Transverse colon (tissue), 4 donors: ENCODE measurements at places on chromosomes 13 and 19. TPM values are rescaled to one million over a fixed set of nuclear protein-coding genes. Genes with fewer than 3 reads are reported as not detected.

LGALS14 gene
- total RNA-seq, result not detected

SHISA2 gene
- not detected for total RNA-seq

ZNF610 gene
- total RNA-seq, result not detected

LYPD3 gene
- total RNA-seq, result not detected

COL5A3 gene
- 2.5 TPM for total RNA-seq

ZNF880 gene
- total RNA-seq, result 9.7 TPM

PROZ gene
- not detected for total RNA-seq

MBD3L2 gene
- not detected for total RNA-seq

RUVBL2 gene
- total RNA-seq, result 48.6 TPM

DNA sequence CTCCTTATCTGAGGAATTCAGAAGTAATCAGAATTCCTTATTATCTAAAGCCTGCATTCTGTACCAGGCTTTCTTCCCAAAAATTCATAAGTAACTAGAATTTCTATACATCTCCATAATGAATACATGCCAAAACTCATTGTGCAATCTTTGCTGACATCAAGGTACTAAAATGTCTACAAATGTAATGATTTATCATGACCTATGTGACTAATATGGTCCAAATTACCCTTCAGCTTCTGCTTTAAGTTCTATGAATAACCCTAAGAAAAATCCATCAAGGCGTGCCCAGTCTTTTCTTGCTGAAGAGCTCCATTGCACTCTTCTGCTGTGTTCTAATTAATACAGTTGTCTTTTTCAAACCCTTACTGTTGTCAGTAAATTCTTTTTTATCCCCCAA, 58.5 kb upstream of the SLITRK1 start:
- H3K36me3 ChIP-seq, result no peaks in the 10 kb centered on the region
- no peak for DNase-seq
- no peaks in the 10 kb centered on the region for H3K27me3 ChIP-seq
- H3K4me3 ChIP-seq, result no peak overlapping the region
- H3K27ac ChIP-seq, result no peak overlapping the region
- no peaks in the 10 kb centered on the region for H3K4me1 ChIP-seq

- H3K4me1 ChIP-seq, result no peaks in the 10 kb centered on the region
- DNase-seq, result no peak
- H3K36me3 ChIP-seq, result no peaks in the 10 kb centered on the region
- no peaks in the 10 kb centered on the region for H3K27me3 ChIP-seq
- no peak overlapping the region for H3K4me3 ChIP-seq
Observed at GRCh38 chr13:77430377-77430951, 103.6 kb upstream of the MYCBP2 start.

DNA sequence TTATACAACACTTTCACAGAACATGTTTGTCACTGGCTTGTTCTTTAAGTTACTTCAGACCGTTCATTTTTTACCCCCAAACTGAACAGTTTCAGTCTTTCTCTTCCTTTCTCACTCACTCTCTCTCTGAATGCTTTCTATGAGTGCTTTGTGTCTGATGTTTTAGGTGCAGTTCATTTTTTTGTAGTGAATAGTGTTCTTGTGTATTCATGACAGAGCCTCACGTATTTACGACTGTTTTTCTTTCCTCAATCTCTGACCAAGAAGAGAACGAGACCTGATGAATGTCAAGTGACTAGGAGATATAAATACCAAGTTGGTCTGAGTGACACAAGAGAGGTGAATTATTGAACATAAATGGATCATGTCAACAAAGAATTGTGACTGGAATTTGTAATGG, 1525.0 kb upstream of the MIR17HG start:
- H3K4me1 ChIP-seq, result no peaks in the 10 kb centered on the region
- H3K27me3 ChIP-seq, result no peaks in the 10 kb centered on the region
- no peaks in the 10 kb centered on the region for H3K36me3 ChIP-seq
- H3K4me3 ChIP-seq, result no peak overlapping the region

GRCh38 chr13:45681113-45681512, 21.0 kb upstream of the CBY2 start:
- H3K27ac ChIP-seq, result no peak overlapping the region
- no peaks in the 10 kb centered on the region for H3K36me3 ChIP-seq

GRCh38 chr13:44096901-44097300, 217.2 kb downstream of the LACC1 start:
- no peaks in the 10 kb centered on the region for H3K27me3 ChIP-seq
- peaks cover 24% of the 10 kb centered on the region for H3K4me1 ChIP-seq
- no peak overlapping the region for H3K4me3 ChIP-seq

DNA sequence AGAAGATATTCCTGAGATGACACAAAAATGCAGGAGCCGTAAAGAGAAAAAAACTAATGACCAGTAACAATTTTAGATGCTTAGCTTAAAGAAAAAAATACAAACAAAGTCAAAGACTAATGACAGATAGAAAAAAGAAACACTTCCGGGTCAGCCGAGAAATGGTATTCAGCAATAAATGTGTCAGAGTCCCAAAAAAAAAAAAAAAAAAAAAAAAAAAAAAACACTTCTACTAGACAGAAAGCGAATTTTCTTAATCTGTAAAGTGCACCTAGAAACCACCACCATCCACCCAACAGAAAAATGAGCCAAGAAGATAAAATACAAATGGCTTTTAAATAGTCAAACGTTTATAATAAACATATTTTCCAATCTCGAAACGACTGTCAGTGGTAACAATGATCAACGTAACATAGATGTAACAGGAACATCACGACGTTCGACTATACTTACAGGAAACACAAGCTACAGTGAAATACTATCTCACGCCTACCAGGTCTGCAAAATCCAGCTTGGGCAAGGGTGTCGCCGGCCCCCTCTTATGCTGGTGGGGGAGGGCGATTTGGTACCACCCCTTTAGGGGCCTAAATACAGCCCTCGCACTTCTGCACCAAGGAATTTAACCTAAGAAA, 10.6 kb downstream of the ABHD17A start:
- DNase-seq, result no peak
- H3K27me3 ChIP-seq, result no peaks in the 10 kb centered on the region
- peak overlapping the region; percentile 93 for H3K27ac ChIP-seq
- H3K4me1 ChIP-seq, result peaks cover 35% of the 10 kb centered on the region
- no peaks in the 10 kb centered on the region for H3K36me3 ChIP-seq

DNA sequence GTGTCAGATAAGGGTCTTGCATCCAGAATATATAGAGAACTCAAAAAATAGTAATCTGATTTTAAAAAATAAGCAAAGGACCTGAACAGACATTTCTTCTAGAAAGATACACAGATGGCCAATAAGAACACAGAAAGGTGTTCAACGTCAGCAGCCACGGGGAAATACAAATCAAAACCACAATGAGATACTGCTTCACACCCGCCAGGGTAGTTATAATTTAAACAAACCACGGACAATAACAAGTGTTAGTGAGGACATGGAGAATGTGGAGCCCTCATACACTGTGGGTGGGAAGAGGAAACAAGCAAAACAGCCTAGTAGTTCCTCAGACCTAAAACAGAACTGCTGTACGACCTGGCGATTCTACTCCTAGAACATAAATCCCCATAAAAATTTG, 26.7 kb upstream of the NAPA start:
- H3K4me1 ChIP-seq, result no peaks in the 10 kb centered on the region
- peaks cover 20% of the 10 kb centered on the region for H3K27me3 ChIP-seq
- H3K36me3 ChIP-seq, result no peaks in the 10 kb centered on the region
- H3K4me3 ChIP-seq, result no peak overlapping the region
- H3K27ac ChIP-seq, result peak overlapping the region; percentile 55

GRCh38 chr13:21546372-21546771, 57.6 kb downstream of the MICU2 start:
- DNase-seq, result no peak
- no peak overlapping the region for H3K27ac ChIP-seq
- H3K36me3 ChIP-seq, result no peaks in the 10 kb centered on the region
- peaks cover 7% of the 10 kb centered on the region for H3K4me1 ChIP-seq

DNA sequence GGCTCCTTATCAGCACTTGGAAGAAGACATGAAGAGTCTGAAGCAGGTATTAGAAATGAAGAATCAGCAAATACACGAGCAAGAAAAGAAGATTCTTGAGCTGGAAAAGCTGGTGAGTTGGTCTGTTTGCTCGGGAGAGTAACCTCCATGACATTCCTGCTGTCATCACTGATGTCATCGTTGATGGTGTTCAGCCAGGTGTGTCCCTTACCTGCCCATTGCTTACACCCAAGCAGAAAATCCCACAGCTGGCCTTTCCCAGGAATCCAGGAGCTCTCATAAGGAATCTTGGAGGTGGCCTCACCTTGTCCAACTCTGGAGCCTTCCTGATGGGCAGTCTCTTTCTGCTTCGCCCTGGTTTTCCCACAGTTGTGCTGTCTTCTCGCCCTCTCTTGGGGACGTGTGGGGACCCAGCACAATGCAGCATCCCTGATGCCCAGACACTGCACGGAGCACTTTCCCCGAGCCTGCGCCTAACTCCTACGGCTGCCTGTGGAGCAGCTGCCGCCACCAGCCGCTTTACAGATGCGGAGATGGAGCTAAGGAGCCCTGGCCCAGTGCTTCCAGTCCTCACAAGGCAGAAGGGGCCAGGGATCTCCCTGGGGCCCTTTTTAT, 97.0 kb downstream of the SLC7A1 start:
- H3K27me3 ChIP-seq, result peaks cover 9% of the 10 kb centered on the region
- H3K36me3 ChIP-seq, result no peaks in the 10 kb centered on the region
- no peak for DNase-seq
- H3K4me1 ChIP-seq, result no peaks in the 10 kb centered on the region
- no peak overlapping the region for H3K27ac ChIP-seq

DNA sequence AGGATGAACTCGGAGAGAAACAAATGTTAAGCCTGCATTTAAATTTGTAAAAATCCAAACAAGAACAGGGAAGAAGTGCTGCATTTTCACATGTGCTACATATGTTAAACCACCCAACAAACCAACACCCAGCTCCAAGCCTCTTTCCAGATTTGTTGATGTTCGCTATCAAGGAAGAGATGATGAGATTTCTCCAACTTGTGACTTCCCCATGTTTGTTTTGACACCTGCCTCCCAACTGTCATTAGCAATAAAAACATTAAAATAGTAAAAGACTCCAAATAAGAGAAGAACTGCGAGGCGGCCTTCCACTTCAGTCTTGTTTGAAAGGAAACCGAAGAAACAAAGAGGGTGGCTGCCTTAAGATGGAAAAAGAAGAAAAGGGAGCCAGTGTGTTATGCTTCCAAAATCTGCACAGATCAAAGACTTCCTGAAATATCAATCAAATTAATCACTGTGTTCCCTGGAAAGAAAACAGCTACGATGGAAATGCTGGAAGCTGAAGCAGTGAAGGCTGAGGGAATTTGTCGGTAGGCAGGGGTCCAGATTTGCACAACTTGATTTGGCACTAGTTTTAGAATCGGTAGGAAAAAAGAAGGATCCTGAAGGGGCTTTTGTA, 14.0 kb upstream of the GGACT start:
- H3K27ac ChIP-seq, result no peak overlapping the region
- no peak overlapping the region for H3K4me3 ChIP-seq
- DNase-seq, result no peak
- no peaks in the 10 kb centered on the region for H3K27me3 ChIP-seq
- H3K36me3 ChIP-seq, result no peaks in the 10 kb centered on the region
